ENCODE measurements at places on chromosomes 3 and 15. TPM values are rescaled to one million over a fixed set of nuclear protein-coding genes. Genes with fewer than 3 reads are reported as not detected.

HLTF gene
- total RNA-seq: 24.7 TPM

CORO2B gene
- 14.0 TPM for total RNA-seq

NRROS gene
- under 0.01 TPM for total RNA-seq

LRRIQ4 gene
- not detected for total RNA-seq

LRRC34 gene
- total RNA-seq: 7.1 TPM

CSTA gene
- 1.0 TPM for total RNA-seq

TGM5 gene
- not detected for total RNA-seq

PRSS50 gene
- total RNA-seq: not detected

CD86 gene
- not detected for total RNA-seq

SLC28A1 gene
- total RNA-seq: not detected

SEMA5B gene
- total RNA-seq: not detected

RPL14 gene
- 451 TPM for total RNA-seq

IL20RB gene
- total RNA-seq: 3.0 TPM

P2RY13 gene
- total RNA-seq: not detected

ZPLD1 gene
- not detected for total RNA-seq

TTLL13 gene
- total RNA-seq: not detected

U2SURP gene
- 19.8 TPM for total RNA-seq

HEMK1 gene
- 13.2 TPM for total RNA-seq

UPK1B gene
- total RNA-seq: not detected

THSD4 gene
- 14.7 TPM for total RNA-seq

GLDN gene
- total RNA-seq: 0.30 TPM

PLAAT1 gene
- not detected for total RNA-seq

LMAN1L gene
- not detected for total RNA-seq

TMEM45A gene
- total RNA-seq: 13.2 TPM

CCR2 gene
- not detected for total RNA-seq

EEF1AKMT4 gene
- total RNA-seq: 5.2 TPM

SOX2 gene
- not detected for total RNA-seq

NR2E3 gene
- not detected for total RNA-seq

FOXB1 gene
- not detected for total RNA-seq

TXNRD3 gene
- 6.1 TPM for total RNA-seq

PP2D1 gene
- not detected for total RNA-seq

SCAMP5 gene
- 0.45 TPM for total RNA-seq

CLDN1 gene
- total RNA-seq: 0.59 TPM

SV2B gene
- not detected for total RNA-seq

GPR171 gene
- not detected for total RNA-seq
